ENCODE measurements at places on chromosomes 7 and 10.
A peak's percentile ranks its signal among the peaks of the same experiment; 100 is the strongest.

DNA sequence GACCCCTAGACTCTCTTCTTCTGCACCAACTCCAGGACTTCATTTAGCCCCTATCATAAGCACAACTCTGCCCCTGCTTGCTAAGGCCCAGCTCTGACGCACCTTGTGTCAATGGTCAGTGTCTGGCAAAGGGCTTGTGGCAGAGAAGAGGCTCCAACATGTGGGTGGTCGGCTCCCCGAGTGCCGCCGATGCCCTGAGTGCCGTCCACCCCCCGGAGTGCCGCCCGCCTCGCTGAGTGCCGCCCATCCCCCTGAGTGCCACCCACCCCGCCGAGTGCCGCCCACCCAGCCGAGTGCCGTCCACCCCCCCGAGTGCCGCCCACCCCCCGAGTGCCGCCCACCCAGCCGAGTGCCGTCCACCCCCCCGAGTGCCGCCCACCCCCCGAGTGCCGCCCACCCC, 50.3 kb downstream of the ASB13 start:
- no peak for DNase-seq

- no peak for DNase-seq
Observed at GRCh38 chr7:24419077-24419476, 135.1 kb downstream of the NPY start.

DNA sequence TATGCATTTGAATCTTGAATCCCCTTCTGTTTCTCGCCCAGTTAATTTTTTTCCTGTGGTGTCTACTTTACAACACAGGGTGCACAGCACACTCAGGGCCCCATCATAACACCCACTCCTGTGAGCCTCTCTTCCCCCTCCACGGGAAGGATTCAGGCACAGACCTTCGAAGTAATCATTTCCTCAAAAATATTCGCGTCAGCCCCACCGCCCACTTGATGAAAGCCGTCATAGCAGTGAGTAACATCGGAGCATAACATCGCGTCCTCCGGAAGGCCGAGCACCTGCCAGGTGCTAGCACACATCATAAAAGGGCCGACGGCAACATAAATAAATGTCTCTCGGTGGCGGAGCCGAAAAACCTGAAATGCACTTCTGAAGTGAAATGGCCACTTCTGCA, 201.7 kb upstream of the ADARB2 start:
- peak; percentile 77 for DNase-seq

DNA sequence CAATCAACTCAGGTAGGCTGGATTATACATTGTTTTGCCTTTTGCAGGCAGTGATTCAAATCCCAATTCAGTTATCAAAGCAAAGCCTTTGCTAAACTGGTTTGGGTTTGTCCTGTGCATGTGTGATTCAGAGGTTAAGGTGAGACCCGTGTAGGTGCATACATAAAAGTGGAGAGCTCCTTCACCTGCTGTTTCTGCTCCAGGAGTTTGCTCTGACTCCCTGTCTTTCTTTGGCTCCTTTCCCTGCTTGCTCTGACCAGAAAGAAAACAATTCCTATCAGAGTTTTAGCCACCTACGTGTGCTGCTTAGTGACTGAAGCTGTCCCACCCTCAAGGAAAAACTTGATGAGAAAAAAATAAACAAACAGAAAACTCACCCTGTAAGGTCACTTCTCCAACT, 101.1 kb downstream of the TPST1 start:
- no peak for DNase-seq

DNA sequence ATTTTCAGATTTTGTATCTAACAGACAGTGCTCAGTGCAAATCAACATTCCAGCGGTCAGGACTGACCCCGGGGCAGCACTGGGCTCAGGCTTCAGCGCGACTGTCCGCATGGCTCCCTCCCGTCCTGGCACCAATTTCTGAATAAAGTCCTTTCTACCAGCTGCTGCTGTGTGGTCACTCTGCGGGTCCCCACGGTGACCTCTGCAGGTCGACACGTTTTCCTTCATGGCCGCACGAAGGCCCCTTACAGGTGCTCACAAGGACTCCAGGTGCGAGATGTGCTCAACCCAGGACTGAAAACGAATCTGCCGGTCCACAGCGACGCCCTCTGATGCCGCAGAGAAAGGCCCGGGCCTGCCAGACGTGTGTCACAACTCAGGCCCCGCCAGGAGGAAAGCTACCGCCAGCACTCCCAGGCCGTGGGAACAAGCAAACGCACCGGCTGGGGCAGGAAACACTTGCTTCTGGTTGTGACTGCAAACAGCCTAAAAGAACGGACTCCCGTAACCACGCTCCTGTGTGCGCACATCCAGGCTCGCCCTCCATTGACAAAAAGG, 3.7 kb upstream of the UTF1 start:
- no peak for DNase-seq

- no peak for DNase-seq
Observed at GRCh38 chr7:143454091-143454680, 10.9 kb downstream of the TAS2R60 start.

DNA sequence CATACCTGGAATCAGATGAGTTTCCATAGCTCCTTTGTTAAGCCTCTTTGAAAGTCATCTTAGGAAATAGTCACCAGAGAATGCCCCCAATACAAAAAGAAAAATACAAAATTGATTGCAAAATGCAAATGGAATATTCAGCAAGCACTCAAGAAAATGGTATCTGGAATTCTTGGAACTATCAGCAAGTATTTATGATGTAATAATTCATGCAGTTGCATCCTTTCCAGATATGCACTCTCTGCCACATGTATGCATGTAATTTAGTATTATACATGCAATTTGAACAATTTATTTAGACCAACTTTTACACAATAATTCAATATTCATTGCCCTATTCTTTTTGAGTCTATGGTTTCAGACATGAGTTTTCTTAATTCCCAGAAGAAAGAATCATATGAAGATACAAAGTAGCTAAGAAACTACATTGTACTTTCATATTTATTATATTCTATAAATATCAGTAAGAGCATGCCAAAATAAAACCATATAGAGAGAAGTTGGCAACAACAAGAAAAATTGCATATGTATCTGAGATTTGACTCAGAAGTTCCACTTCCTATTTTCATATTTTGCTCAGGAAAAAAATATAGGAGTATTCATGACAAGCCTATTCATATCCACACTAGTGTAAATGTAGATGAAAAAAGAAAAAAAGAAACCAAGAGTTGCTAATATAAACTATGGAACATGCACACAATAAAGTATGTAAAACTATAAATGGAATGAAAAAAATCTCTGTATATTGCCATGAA, 338.5 kb downstream of the SEMA3D start:
- DNase-seq: no peak

- DNase-seq: peak; percentile 57
Observed at GRCh38 chr7:106895246-106895864, 30.3 kb downstream of the PIK3CG start.

- no peak for DNase-seq
Observed at GRCh38 chr10:99676895-99677294, 17.6 kb downstream of the ENTPD7 start.

DNA sequence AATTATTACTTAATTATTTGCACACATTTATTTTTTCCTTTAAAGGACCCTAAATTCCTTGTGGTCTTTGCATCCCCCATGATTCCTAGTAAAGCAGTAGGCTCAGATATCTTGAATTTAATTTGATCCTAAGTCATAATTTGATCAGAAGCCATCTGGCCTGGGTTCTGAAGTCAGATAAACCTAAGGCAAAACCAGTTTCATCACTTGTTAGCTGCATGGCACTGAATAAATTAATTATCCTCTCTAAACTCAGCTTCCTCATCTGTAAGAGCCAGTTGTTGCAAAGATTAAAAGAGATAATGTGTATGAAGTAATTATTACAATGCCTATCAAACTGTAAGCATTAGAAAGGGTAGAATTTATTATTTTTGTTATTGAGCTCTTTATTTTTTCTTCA, 293.1 kb downstream of the GRM8 start:
- DNase-seq: no peak

All from activated CD8-positive, alpha-beta memory T cell treated with anti-CD3 and anti-CD28 coated beads, Interleukin-2, amount 50 U/mL, for 48 hours (primary cell).